ENCODE measurements at places on chromosomes 1 and 21.
A peak's percentile ranks its signal among the peaks of the same experiment; 100 is the strongest.

GRCh38 chr21:33750017-33750416 is 107.7 kb downstream of the ITSN1 start:
- DNase-seq, result no peak

DNA sequence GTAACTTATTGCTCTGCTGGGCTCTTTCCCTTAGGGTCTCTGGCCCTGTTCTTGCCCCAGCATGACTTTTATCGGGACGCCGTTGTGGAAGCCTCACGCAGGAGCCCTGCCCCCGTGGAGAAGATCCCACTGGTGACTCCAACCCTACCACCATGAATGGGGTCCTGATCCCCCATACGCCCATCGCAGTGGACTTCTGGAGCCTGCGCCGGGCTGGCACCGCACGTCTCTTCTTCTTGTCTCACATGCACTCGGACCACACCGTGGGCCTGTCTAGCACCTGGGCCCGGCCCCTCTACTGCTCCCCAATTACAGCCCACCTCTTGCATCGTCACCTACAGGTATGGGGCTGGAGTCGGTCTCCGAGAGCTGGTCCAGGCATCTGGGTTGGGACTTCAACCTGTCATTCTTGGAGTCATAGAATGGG is 322 bp downstream of the DCLRE1B start:
- DNase-seq, result peak; percentile 23

DNA sequence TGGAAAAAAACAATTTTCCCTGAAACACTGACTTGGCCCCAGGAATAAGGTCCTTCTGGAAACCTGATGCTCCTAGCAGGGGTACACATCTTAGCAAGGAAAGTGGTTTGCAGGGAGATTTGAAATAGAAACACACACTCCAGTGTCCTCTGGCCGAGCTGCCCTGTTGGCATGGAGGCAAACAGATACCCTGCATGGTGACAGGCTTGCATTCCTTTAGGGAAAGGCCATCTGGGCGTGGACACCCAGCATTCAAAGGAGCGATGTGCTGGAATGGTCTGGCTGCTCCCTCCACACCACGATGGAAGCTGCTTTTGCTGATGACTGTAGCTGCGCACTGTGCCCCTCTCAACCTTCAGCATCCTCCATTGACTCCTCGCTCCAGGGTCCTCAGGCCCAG is 41.5 kb upstream of the BCAR3 start:
- peak; percentile 52 for DNase-seq

DNA sequence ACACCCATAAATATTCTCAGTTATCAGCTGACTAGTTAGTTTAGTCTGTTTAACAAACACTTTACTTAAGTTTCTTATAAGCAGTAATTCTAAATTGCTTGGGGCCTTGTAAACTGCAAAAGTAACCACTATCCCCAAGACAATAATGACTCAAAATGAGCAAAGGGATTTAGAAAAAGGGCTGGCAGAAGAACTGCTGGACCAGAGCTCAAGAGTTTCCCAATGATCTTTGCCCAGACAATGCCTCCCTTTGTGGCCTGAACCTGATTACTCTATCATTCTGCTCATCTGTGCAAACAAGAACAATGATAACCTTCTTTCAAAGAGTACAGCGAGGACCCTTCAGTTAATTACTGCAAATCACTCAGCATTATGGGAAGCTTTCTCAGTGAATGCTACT is 123.5 kb downstream of the TIAM1 start:
- DNase-seq, result peak; percentile 90

DNA sequence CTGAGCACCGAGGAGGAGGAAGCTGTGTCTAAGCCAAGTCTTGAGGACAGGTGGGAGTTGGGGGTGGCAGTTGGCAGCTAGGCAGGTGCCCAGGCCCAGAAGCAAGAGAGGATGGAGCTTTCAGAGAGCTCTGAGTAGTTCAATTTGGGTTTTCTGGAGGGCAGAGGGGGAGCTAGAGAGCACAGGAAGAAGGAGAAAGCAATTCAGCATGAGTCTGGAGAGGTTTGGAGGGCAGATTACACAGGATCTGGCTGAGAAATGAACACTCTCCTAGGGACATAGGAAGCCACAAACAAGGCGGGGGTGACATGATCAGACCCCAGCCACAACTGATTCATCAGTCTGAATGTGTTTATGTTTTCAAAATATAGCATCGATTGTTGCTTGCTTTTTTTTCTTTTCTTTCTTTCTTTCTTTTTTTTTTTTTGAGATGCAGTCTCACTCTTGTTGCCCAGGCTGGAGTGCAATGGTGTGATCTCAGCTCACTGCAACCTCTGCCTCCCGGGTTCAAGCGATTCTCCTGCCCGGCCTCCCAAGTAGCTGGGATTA is 23.8 kb downstream of the PTPRF start:
- DNase-seq, result peak; percentile 76

GRCh38 chr1:172466795-172467407 is 23.0 kb upstream of the PIGC start:
- peak; percentile 10 for DNase-seq

DNA sequence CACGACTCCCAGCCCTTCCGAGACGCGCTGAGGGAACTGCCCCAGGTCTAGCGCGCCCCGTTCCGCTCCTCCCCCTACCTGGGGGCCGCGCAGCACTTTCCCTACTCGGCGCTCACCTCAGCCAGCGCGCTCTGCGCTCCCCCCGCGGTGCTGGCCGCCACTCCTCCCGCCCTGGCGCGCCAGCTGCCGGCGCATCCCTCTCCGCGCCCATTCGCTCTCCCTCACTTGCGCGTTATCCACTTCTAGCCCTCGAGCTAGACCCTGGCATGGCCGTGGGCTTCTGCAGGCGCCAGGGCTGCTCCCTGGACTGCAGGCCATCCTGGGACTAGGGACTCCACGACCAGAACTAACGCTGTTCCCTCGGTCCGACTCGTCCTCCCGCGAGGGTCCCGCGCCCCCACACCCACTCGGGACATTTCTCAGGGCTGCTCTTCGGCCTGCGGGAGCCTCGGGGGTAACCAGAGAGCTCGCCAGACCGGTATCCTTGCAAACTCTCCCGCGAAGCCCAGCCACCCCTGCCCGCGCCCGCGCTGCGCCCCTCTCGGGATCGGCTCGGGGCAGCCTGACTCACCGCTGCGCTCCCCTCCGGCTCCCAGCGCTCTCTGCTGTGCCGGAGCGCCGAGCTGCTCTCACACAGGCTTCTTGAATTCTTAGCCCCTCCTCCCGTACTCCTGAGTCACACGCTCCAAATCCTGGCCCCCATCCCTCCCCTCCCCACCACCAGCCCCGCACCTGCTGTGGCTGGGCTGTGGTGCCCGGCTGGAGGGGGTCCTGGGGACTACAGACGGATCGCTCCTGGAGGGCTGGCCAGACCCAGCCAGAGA is at the start of gene NGF:
Gene NGF (minus strand): TSS at position 617 of the 824 bp plus-strand sequence. CDS start 51,454 bp downstream, outside the sequence.
- DNase-seq, result peak; percentile 94

GRCh38 chr21:26794597-26795411 is 50.4 kb downstream of the ADAMTS1 start:
- no peak for DNase-seq

GRCh38 chr1:227317523-227318015 is 723 bp downstream of the CDC42BPA start:
- DNase-seq, result peak; percentile 79

- peak; percentile 97 for DNase-seq
Measured at GRCh38 chr1:36321119-36321951, 2.1 kb downstream of the EVA1B start.

DNA sequence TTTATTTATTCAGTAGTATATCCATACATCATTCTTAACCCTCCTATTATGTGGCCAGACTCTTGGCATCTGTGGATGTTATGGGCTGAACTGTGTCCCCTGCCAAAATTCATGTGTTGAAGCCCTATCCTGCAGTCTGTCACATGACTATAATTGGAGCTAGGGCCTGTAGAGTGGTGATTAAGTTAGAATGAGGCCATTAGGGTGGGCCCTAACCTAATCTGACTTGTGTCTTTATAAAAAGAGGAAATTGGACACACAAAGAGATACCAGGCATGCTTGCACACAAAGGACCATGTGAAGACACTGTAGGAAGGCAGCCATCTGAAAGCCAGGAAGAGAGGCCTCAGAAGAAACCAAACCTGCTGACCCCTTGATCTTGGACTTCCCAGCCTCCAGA is 6.6 kb downstream of the ZMYND12 start:
- no peak for DNase-seq

- no peak for DNase-seq
Measured at GRCh38 chr1:222893255-222893654, 78.4 kb downstream of the DISP1 start.

DNA sequence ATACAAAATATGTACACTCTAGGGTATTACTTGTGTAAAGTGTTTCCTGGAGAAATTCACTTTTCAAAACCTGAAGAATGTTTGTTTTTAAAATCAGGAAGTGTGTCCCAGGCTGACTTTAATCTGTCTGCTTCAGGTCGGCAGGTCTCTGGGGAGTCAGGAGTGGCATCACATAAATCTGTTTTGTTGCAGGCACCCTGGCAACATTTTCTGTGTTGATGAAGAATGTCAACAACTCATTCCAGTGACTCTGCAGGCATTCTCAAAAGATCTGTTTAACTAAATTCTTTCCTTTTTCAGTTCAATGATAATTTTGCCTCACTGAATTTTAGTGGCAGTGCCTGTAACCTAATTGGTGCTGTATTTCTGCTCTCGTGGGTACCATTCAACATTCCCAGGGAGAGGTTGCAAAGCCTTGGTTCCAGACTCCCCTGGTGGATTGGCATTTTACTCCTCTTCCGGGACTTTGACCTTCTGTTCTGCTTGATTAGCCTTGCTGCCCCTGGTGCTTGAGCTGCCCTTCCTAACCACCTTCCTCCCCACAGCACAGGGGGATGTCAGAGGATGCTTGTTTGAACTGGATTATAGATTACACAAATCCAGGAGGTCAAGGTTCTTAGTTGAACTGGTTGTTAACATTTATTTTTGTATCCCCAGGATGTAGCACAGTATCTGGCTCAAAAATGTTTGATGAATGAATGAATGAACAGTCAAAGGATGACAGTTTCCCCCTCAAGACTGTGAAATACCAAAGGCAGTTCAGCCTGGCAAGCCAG is 55.4 kb upstream of the LPGAT1 start:
- DNase-seq, result no peak

- DNase-seq, result no peak
Measured at GRCh38 chr1:186390925-186391324, 15.3 kb downstream of the ODR4 start.

DNA sequence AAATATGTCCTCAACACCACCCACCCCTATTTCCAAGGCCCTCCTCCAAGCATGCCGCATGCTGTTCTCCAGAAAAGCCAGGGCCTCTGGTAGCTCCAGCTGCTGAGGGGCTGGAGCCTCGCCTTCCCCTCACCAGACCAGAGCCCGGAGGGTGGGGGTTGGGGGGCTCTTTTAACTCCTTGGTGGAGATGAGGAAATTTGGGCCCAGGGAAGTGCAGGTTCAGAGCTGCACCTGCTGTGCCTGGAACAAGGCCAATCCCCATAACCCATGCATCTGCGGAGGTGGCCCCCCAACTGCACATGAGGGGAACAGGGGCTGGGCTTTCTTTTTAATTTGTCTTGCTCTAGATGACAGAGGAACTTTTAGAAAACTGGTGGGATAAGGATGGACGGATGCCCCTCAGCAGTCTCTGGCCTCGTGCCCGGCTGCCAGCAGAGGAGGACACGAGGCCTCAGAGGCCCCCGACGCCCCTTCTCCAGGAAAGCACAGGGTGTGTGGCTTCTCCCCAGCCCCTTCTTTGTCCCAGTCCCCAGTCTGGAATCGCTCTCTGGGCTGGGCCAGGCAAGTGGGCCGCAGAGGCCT is 550 bp upstream of the SELENON start:
- DNase-seq, result no peak

- DNase-seq, result peak; percentile 62
Measured at GRCh38 chr21:46110499-46111192, 12.7 kb downstream of the COL6A2 start.

DNA sequence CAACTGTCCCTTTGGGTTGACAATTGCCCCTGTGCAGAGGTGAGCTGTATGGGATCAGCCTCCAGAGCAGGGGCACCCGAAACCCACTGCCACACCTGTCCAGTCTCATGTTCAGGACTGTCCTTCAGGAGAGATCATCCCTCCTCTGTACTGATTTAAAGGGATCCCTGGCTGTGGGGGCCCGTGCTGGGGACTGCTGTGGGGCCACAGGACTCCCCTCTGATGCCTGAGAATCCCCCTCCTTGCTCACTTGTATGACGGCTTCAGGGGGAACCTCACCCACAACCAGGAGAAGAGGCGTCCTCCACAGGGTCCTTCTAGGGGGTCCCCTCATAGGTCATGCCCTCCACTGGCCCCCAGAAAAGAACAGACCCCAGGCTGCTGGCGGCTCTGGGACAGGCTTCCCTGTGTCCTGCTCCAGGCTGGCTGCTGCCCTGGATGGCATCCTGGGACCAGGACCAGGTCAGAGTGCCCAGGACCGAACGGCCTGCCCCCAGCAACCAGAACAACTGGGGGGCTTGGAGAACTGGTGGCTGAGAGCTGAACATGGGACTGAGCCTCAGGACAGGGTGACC is 77.5 kb upstream of the ACTRT2 start:
- no peak for DNase-seq

GRCh38 chr1:37553598-37553926 is 531 bp downstream of the SNIP1 start:
- peak; percentile 49 for DNase-seq

- DNase-seq, result peak; percentile 88
Measured at GRCh38 chr1:8055973-8056372, 29.9 kb upstream of the ERRFI1 start.

DNA sequence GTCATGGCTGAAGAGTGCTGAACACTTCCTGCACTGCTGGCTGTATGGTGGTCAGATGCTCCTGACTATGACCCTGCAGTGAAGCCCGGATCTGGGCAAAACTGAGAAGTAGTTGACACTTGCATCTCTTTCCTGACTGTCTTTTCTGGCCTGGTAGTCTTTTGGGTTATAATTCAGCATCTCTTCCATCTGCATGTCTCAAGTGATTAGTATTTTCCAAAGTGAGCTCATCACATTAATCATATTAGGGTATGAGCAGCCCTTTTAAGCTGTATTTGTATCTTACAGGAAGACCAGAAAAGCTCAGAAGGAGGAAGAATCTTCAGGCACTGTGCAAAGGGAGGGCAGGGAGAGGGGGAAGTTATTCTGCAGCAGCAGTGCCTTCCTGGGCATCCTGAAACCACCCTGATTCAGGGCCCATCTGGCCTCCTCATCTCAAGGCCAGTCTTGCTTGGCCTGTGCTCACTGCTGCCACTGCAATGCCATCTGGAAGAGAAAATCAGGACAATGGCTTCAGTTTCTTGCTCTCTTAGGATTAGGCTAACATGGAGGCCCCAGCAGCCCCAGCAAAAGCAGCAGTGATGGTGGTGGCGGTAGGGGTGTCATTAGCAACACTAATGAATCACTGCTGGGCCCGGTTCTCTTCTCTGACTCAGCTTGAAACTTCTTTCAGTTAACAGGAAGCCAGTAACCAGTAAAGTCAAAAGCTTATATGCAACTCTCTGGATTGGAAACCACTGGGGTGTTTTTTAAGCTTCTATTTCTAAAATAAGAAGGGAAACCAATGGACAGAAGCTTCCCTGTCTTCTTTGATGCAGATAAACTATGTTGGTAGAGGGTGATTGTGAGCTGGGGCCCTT is 63.3 kb upstream of the WDR26 start:
- peak; percentile 95 for DNase-seq

DNA sequence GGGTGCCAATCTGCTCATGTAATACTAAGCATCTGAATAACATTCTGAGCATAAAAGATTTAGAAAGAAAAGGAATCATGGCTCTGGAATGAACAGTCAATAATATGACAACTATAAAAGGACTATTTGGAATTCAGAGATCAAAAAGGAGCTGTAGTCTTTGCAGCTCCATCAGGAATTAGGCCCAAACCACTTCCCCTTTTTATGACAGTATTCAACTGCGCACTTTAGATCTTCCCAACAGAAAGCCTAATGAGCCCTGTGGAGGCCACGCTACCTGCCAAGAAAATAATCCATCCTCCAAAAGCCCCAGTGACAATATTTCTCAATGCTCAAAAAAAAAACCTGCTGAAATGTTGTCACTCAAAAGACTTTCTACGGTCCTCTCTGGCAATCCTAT is 163.2 kb downstream of the SNX7 start:
- DNase-seq, result no peak

Measured in GM23248 (cell line).